ENCODE measurements at places on chromosomes 13 and 19. TPM values are rescaled to one million over a fixed set of nuclear protein-coding genes. Genes with fewer than 3 reads are reported as not detected.

- no peak for DNase-seq
Measured at GRCh38 chr19:16202320-16203255, 4.9 kb downstream of the AP1M1 start.

RXFP2 gene
- 0.49 TPM for polyA plus RNA-seq

DNA sequence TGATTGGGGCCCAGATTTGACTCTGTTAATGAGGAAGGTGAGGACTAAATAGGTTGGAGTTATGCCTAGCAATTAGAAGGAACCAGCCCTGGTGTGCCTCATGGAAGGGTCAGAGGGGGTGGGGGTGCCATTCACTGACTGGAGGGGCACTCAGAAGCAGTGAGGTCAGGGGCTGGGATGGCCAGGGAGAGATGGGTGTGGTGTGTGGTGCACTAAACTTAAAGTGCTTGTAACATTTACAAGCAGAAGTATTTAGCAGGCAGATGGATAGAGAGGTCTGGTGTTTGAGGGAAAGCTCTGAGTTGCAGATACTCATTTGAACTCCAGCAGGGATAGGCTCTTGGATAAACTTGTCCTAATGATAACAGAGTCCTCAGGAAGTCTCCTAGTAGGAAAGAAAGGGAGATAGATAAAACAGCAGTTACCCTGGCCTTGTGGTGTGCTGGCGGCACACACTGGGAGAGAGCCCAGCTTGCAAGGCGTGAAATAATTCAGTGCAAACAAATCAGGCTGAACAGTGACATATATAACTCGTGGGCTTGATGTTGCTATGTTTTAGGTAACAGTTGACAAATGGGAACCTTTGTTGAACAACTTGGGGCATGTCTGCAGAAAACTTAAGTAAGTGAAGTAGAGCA, 20.0 kb upstream of the UPF3A start:
- no peak for DNase-seq

DNA sequence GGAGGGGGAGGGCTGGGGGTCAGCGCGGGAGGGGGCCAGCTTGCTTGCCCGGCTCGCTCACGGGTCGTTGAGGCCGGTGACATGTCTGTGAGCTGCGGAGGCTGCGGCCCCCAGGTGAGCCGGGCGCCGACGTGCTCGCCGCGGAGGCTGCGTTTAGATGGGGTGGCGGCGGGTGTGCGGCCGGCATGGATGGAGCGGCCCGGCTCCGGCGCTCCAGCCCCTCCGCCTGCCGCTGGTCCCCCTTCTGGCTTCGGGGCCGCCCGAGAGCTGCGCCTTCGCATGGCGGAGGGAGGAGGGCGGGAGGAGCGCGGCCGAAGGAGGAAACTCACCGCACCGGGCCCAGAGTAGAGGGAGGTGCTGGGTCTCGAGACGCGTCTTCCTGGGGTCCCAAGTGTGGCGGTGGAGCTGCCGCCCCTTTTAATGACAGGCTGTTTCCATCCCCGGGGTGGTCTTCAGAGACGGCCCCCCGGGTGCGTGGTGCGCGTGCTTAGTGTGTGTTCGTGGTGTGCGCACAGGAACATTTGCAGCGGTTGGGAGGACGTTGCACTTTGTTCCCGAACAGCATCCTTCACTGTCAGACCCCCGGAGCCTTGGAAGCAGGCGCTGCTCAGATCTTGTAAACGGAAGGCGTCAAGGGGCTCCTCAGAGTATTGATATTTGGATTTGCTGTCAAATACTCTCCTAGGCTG, at the start of gene AKAP11:
Gene AKAP11, plus strand, starts transcription at position 38 of the 689 bp plus-strand sequence. CDS start 14,197 bp downstream, outside the sequence.
- DNase-seq, result peak; percentile 70

FGF21 gene
- polyA plus RNA-seq, result not detected

GRCh38 chr13:33867472-33867871, 49.5 kb downstream of the RFC3 start:
- DNase-seq, result no peak

- DNase-seq, result peak; percentile 89
Measured at GRCh38 chr19:3459089-3459881, 21.0 kb downstream of the SMIM24 start.

GRCh38 chr19:41937525-41938468, 9.5 kb upstream of the ERFL start:
- DNase-seq, result no peak

DNA sequence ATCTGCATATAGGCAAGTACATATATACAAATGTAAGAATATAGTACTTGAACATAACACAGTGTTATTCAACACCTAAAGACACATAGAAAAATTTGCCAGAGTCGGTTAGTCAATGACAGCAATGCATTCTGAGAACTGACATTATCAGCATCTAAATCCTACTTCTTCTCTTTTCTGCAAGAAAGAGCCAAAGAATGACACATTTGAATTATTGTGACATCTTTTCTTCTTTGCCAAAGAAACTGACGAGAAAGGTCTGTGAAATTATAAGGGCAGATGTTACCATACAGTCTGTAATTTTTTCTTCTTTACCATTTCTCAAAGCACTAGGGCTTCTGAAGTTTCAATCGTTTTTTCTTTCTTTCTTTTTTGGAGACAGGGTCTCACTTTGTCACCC, 350.9 kb upstream of the NBEA start:
- DNase-seq, result no peak

CLC gene
- polyA plus RNA-seq, result 1.5 TPM

PABPC3 gene
- polyA plus RNA-seq, result 0.83 TPM

ELSPBP1 gene
- not detected for polyA plus RNA-seq

GRCh38 chr13:45928176-45928575, 76.6 kb upstream of the SIAH3 start:
- DNase-seq, result no peak

PLEKHF1 gene
- 2.1 TPM for polyA plus RNA-seq

GRCh38 chr13:45393941-45394570, 24.1 kb downstream of the SLC25A30 start:
- no peak for DNase-seq

LILRB4 gene
- polyA plus RNA-seq, result 1.2 TPM

ZNF69 gene
- polyA plus RNA-seq, result 14.0 TPM

DNA sequence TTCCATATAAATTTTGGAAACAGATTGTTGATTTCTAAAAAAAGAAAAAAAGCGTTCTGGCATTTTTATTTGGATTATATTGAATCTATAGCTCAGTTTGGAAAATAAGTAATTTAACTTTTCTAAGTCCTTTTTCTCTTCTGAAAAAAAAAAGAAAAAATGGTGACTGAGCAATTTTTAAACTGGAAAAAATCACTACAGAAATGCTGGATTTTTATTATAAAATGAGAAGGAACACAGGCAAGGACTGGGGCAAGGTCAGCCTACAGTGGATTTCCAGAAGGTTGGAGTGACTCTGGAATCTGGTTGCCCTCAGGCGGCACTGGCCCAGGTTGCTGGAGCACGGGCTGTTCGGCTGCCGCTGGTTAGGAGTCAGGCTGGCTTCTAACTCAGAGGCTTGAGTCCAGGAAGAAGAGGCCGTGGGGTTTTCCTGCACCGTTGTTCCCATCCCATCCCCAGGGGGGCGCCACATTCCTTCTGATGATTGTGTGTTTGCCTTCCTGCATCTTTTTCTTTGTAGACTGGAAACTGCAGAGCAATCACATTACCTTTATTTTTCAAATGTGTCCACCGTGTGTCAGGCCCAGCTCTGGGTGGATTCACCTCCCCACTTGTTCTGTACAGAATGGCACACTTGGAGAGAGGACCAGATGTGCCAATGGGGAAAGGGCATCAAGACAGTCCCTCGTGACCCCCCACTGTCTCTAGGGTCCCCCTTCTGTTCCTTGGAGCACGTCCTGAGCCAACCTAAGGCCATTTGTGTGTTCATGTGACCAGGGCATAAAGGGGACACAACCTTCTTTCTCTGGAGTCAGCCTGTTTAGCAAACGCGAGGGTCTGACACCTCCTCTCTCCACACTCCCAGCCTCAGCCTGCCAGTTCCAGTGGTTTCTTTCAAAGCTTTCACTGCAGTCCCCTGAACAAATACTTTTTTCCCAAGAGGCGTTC, 44.5 kb upstream of the GTF3A start:
- no peak for DNase-seq

DNA sequence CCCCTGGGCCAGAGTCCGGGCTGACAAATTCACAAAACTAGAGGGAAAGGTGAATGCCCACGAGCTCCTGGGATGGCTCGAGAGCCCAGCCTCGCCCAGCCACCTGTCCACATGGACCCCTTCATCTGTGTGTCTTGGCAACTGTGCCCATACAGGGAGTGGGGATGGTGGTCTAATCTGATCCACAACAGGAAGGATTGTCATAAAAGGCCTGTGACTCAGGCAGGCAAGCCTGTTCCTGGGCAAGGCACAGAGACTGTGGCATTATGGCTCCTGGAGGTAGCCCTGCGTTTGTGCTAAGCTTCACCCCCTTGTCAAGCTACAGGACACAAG, 20.0 kb downstream of the CAPS start:
- no peak for DNase-seq

DHDH gene
- polyA plus RNA-seq, result 9.7 TPM

RNASEH2A gene
- 28.8 TPM for polyA plus RNA-seq

PLK5 gene
- polyA plus RNA-seq, result 0.31 TPM

GRCh38 chr19:38656171-38656981, 8.9 kb downstream of the ACTN4 start:
- DNase-seq, result no peak

NECTIN2 gene
- polyA plus RNA-seq, result 181 TPM

N4BP2L1 gene
- polyA plus RNA-seq, result 27.6 TPM

ZNF583 gene
- polyA plus RNA-seq, result 9.6 TPM

SMIM44 gene
- 0.47 TPM for polyA plus RNA-seq

- no peak for DNase-seq
Measured at GRCh38 chr19:10228920-10229319, 2.2 kb downstream of the S1PR2 start.

ZNF491 gene
- 2.9 TPM for polyA plus RNA-seq

GRCh38 chr13:95007322-95007721, 293.9 kb downstream of the ABCC4 start:
- DNase-seq, result no peak

TUBA3C gene
- not detected for polyA plus RNA-seq

CPAMD8 gene
- polyA plus RNA-seq, result 44.0 TPM

DNA sequence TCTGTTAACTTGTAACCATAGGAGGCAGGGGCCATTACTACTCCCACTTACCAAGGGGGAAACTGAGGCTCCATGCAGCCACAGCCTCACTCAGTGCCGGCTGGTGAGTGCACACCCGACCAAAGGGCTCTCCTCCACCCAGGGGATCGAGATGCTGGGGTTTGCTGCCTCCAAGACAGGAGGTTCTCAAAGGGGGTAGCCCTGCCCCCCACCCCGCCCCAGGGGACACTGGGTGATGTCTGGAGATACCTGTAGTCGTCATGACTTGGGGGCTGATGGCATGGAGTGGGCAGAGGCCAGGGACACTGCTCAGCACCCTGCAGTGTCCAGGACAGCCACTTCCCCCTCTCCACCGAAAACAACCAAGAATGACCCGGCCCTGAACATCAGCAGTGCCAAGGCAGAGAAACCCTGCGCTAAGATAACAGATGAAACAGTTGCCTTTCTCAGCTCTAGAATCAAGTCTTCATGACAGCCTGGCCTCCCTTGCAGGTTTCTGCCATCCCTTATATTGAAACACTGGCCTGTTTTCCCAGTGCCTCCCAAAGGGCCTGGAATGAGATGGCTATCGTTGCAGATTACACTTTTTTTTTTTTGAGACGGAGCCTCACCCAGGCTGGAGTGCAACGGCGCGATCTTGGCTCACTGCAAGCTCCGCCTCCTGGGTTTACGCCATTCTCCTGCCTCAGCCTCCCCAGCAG, 3.3 kb downstream of the REEP6 start:
- no peak for DNase-seq

SEMA6B gene
- 3.1 TPM for polyA plus RNA-seq

SMARCA4 gene
- 168 TPM for polyA plus RNA-seq

PLPPR3 gene
- polyA plus RNA-seq, result 25.9 TPM

DNA sequence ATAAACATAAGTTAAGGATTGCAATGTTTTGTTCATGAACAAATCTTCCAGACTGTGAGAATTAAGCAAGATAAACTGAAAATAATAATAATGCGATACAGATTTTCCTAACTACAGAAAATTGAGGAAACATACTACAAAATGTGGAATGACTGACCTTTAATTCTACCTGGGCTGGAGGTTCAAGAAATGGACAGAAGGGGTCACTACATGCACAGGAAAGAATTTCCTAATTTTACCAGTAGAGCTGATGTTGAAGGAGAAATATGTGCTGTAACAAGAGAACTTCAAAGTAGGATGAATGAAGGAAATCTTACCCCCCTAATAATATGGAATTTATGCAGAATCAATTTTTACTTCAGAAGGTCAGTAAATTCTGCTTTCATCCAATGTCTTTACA, 62.3 kb downstream of the ZNF627 start:
- no peak for DNase-seq

- DNase-seq, result no peak
Measured at GRCh38 chr19:38793177-38793576, 4.2 kb downstream of the LGALS7B start.

DNA sequence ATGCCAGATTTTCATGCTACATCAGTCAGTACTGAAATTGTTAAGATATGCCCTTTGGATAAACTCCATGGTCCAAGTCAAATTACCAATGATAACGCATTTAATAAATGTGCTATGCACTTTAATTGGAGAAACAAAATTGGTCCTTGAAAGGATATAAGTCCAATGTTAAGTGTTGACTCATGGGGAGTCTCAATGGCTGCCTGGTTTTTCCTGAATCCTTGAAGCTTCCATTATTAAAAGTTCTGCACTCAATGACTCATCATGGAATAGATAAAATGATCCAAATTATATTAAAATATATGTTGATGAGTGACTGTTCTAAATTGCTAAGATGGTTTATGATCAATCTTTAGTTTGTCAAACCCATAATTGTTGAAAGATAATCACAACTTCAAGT, 346.0 kb upstream of the ATXN8OS start:
- no peak for DNase-seq

DNA sequence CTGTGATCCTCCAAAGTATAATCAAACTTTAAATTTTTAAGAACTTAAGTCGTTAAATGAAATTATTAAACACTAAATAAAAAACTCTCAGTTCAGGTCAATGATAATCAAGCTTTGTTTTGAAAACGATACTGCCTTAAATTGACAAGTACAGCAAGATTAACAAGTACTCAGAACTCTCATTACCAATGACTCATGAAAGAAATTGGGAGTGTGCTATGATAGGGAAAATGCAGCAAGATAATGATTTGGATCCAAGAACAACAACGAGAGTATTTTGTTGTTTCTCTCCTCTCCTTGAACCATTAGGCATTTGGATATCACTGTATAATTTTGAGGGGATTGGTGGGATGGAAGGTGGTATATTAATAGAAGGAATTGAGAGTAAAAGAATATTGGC, 10.2 kb downstream of the N4BP2L2 start:
- DNase-seq, result no peak

IL12RB1 gene
- polyA plus RNA-seq, result 0.24 TPM

SBSN gene
- polyA plus RNA-seq, result not detected

ZNF600 gene
- polyA plus RNA-seq, result 7.8 TPM

DNA sequence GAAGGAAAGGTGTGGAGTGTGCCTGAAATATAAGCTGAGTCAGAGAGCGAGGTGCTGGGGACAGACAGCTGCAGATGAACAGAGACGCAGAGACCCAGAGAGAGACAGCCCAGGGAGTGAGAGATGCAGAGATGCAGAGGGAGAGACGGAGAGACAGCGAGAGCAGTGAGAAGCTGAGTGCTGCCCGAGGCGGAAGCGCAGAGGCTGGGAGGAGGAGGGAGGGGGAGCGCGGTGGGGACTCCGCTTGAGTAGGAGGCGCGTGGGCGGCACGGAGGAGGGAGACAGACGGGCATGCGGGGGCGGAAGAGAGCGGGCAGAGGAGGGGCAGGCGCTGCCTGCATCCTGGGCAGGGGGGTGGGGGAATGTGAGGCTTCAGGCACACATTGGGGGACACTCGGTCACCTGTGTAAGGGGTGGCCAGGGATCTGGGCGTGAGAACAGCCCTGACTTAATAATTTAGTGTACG, 25.7 kb downstream of the SLC8A2 start:
- DNase-seq, result peak; percentile 71

IQCN gene
- polyA plus RNA-seq, result 6.5 TPM

FPR1 gene
- 1.5 TPM for polyA plus RNA-seq

ZNF208 gene
- 5.5 TPM for polyA plus RNA-seq

PRR22 gene
- 4.0 TPM for polyA plus RNA-seq

CYP2A7 gene
- polyA plus RNA-seq, result 0.09 TPM
